Stimulated activated CD8-positive, alpha-beta memory T cell treated with anti-CD3 and anti-CD28 coated beads, Interleukin-4, amount 100 ng/mL, for 4 hours (primary cell): ENCODE measurements at places on chromosomes 3 and 15.

GRCh38 chr3:20232906-20233780, 47.1 kb upstream of the SGO1 start:
- no peak for DNase-seq

- DNase-seq, result no peak
Observed at GRCh38 chr15:92277776-92278175, 115.9 kb upstream of the ST8SIA2 start.

DNA sequence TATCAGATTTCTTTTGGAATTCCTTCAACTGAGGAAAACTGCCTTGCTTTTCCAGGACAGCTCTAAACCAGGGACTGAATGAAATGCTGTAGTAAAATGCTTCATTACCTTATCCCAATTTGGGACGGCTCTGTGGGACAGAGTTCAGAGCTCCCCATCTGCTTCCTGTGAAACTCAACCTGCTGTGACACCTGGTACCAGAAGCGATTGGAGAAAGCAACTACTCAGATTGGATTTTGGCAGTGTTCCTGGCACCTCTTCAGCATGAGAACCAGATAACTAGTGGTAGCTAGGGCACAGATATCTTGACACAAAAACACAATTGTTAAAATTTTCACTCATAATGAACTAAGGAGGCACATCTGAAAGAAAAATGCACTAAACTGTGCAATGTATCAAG, 539.1 kb downstream of the SI start:
- DNase-seq, result no peak

- no peak for DNase-seq
Observed at GRCh38 chr3:111366515-111366914, 175.5 kb upstream of the CD96 start.

DNA sequence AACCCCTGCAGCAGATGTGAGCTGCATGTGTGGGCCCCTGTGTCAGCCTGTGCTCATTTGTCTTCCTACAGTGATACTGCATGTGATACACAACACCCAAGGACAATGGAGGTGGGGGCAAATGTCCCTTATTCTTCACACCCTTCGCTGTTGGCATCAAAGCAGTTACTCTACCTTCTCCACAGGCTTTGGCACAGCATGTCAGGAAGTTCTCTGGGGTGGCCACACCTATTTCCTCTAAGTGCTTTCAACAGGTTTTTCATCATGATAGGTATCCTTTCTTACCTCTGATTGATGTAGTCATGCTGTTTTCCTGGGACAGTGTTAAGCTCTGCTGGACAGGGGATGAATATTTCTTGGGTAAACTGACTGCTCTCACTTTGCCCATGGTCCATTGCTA, 29.5 kb downstream of the ZNF662 start:
- DNase-seq, result no peak

DNA sequence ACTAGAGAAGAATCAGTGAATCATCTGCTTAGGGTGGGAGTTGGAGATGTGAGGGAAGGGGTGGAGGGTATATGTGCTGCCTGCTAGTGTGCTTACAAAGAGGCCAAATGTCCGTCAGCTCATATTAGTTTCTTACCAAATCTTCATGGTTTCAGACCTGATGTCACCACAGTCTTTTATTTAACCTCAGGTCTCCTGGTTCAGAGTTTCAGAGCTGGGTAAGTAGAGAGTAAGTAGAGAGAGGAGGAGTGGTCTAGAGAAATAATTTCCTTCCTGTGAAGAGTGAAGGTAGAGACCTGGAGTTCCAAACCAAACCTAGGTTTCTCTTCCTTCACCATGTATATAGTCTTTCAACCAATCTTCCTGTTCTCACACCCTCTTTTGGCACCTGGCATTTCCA, 17.5 kb upstream of the P2RY1 start:
- DNase-seq, result no peak

DNA sequence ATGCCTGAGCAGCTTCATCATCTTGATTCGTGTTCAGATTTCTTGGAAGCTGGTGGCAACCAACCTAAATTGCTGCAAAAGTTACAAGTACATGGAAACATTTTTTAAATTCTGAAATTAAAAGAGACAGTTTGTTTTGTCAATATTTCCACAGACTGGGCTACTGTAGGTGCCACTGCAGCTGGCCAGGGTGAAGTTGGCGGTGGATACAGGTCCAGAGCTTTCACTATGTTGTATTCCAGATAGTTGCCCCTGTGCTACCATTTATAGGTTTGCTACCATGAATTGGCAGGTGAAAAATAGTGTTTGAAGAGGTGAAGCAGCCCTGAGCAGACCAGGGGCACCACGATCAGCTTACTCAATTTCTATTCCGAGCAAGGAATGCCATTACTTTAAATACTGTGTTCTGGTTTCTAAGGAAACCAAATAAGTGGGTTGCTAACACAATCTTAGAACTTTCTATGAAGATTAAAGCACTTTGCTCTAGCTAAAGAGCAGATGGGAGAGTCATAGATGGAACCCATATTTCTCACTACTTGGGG, 21.2 kb upstream of the SHC4 start:
- no peak for DNase-seq

GRCh38 chr3:189780546-189781270, 149.5 kb downstream of the TP63 start:
- DNase-seq, result no peak

DNA sequence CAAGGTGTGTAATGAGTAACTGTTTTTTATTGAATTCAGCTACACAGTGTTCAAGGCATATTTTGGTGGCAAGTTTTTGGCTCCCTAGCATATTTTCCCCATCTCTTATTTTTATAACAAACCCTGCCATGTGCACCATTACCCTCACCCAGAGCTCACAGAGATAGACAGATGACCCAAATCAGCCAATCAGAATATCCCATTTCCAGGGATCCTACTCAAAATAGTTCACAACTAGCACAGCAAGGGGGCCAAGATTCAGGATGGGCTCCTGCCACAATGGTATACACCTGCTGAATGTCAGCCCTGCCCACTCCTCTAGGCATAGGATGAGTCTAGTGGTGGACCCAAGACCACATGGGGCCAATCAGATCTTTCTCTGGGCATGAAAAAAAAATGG, 78.8 kb upstream of the SETMAR start:
- DNase-seq, result no peak

DNA sequence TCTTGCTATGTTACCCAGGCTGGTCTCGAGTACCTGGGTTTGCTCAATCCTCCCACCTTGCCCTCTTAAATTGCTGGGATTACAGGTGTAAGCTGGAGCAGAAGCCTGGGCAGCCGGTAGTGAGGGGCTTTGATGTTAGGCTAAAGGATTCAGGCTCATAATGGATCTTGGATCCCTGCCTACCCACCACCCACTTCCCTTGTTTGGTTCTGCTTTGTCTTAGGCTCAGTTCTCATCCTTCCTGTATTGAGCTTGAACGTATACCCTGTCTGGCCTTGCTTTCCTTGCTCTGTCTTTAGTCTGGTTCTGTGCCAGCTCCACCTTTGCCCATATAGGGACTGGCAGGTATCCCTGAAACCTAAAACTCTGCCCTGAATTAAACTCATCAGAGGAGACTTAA, 1.7 kb downstream of the PPCDC start:
- DNase-seq, result no peak

DNA sequence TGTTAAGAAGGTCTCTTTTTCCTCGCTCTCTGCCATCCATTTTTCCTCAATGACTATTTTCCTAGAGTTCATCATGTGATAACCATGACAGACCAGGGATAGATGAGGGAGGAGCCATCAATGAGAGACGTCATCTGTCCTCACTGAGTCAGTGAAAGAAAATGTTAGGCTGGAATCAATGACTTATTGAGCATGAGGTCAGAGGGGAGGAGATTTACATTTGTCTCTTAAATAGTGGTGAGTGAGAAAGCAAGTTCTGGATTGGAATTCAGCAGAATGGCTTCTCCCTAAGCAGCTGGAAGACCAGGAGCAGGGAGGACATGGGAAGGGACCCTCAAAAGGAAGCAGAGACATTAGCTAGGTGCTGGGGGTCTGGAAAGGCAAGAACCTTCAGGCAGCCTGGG, 28.2 kb upstream of the USP3 start:
- no peak for DNase-seq

DNA sequence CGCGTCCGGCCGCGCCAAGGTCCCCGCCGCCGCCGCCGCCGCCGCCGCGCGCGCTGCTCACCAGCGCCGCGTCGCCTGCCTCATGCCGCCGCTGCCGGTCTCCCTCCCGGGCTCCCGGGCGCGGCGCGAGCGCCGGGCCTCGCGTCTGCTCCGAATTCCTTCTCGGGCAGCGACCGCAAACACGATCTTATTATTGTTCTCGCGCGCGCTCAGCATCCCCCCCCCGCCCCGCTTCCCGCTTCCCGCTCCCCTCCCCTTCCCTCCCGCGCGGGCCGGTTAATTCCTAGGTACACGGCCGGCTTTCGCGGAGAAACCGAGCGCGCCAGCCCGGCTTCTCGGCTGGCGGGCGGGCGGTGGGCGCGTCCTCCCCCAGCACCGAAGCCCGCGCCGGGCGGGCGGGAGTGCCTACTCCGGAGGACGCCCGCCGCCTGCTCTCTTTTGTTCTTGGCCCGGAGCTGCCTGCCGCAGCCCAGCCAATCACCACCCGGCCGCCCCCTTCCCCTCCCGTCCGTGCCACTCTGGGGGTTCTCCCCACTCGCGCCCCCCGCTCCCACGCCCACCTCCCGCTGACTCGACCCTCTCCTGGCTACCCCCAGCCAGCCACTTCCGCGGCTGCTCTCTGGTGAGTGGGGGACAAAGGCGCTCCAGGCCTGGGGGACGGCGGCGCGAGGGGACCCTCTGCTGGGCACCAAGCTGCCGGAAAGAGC, at the start of gene HDGFL3:
Gene HDGFL3, minus strand, starts transcription at position 164 of the 707 bp plus-strand sequence. CDS start 409 bp downstream, outside the sequence.
- no peak for DNase-seq

DNA sequence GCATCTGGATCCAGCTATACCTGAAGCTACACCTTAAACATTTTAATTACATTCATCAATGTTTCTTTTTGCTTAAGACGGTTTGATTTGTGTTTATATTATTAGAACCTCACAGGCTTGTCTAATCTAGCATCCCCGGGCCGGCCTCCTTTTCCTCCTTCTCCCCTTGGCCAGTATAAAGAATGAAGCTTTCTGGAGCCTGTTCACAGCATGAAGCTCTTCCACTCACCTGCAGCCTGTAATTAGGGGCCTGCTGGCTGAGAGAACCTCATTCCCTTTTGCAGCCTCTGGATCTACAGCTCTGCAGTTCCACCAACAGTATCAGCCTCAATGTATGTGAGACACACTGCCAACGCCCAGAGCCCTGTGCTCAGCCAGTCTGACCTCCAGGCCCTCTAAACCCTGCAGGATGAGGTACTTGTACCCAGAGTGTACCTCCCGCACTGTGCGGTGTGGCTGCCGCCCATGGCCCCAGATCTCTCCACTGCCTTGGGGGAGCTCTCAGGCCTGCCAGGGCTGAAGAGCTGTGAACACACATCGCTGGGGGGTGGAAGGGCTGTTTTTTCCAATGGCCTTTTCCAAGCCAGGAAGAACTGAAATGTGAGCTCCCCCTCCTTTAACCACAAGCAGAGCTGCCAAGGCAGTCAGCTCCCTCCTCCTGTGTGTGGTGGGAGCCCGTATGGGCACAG, 114.7 kb upstream of the ALDH1A3 start:
- no peak for DNase-seq

GRCh38 chr15:65302061-65302460, 2.4 kb upstream of the RNU5B-1 start:
- DNase-seq, result no peak

DNA sequence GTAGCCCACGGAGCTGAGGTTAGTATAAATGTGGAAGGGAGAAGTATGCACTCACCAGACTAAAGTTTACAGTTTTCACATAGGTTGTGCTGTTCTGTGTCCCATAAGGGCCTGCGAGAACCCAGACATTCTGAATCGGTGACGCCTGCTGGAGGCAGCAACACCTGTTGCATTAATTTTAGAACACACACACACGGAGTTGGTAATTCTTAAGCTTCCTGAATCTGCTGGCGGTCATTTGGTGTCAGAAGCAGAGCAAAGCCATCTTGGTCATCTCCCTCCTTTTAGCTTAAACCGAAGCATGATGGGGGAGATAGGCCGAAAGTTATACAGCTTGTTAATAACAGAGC, 41.1 kb upstream of the AP3B2 start:
- DNase-seq, result no peak

GRCh38 chr3:188099907-188100306, 54.0 kb upstream of the LPP start:
- DNase-seq, result no peak

- DNase-seq, result no peak
Observed at GRCh38 chr3:119741657-119742590, 39.1 kb downstream of the CFAP91 start.

DNA sequence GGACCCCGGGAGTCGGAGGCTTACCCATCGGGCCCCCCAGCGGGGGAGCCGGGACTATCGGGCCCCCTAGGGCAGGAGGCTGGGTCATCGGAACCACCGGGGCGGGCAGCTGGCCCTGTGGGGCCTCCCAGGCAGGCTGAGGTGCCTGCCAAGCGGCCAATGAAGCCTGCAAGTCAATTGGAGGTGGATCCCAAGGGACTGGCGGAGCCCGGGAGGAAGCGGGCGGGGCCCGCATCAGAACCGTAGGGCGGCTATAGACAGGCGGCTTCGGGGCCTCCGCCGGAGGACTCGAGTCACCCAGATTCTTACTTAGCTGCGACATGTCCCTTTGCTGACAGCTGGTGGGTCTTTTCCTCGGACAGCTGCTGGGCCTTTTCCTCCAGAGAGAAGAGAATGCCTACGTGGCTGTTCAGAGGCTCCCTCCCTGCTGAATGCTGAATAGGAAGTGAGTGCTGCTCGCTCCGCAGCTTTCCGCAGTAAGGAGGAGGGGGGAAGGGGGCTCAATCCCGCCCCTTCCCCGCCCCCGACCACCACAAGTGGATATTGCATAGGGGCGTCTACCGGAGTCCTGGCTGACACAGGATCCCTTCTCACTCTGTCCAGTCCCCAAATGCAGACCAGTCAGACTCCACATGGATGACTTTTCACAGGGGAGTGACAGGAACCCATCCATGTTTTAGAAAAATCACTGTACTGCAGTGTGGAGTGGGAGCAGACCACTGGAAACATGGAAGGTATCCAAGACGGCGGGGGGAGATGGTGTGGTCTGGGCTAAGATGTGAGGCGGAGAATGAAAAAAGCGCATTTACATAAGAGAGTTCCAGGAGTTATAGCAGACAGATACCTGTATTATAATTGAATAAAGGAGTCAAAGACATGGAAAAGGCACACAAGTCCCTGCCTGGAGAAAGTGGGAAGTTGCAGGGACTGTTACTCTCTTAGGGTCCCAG, at the start of gene MAGEL2:
Gene MAGEL2, minus strand, starts transcription at position 447 of the 950 bp plus-strand sequence. Its CDS starts 125 bp downstream, at position 322.
- no peak for DNase-seq

DNA sequence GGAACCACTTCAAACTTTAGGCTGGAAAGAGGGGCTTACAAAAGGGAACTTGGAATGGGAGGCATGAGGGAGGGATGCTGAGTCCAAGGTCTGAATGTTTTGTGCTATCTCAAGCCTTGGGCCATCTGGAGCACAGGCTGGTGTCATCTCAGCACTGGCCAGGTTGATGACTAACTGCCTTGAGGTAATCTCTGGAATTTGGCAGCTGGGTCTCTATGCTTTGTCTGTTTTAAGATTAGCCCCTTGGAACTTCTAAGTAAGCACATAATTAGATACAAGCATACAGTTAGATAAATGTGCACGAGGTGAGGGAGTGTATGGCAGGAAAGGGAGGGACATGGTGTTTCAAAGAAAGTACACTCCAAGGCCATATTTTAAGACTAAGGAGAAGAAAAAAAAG, 252.4 kb upstream of the CCDC54 start:
- no peak for DNase-seq

GRCh38 chr3:121747976-121748375, 1.6 kb downstream of the GOLGB1 start:
- DNase-seq, result no peak
